ENCODE measurements at places on chromosomes 1 and 21.
A peak's percentile ranks its signal among the peaks of the same experiment; 100 is the strongest.

DNA sequence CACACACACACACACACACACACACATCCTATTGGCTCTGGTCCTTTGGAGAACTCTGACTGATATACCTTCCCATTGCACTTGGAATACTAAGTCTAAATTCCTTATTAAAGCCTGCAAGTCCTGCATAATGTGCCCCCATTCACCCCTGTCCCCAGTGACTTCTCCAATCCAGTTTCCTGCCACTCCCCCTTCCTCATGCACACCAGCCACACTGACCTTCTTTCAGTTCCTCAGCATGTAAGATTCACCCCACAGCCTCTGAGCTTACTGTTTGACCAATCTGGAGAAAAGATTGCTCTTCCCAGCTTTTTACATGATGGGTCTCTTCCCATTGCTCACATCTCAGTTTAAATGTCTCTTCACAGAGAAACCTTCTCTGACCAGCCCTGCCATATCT lies 146.6 kb downstream of the TBX15 start:
- DNase-seq, result no peak

GRCh38 chr1:203133970-203134725 lies 6.6 kb downstream of the ADORA1 start:
- no peak for DNase-seq

DNA sequence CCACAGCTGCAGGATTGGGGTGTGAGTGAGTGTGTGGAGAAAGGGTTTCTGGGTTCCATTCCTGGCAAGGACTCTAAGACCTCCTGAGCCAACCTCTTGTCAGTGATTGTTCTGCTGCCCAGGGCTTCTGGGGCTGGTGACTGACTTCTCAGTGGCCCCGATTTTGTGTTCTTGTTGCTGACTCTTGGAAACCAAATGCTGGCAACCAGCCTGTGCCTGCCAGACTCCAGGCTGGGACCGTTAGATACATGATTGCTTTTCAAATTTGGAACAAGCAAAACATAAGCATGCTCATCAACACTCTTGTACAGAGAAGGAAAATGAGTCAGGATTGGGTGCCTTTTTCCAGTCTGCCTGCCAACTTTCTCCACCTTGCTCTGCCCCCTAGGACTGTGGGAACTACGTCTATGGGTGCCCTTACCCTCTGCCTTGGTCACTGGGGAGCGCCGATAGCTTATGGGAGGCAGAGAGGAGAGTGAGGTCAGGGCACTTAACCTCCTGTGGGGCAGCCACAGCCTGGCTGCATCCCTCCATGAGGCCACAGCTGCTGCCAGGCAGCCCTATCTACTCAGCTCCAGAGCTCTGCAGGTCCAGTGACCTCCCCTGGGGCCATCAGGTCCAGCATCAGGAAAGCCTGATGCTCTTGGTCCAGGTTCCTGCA lies 39.3 kb upstream of the EPS8L3 start:
- DNase-seq, result no peak

- no peak for DNase-seq
These were observed 85.2 kb upstream of the TRABD2B start for GRCh38 chr1:48082271-48082962.

DNA sequence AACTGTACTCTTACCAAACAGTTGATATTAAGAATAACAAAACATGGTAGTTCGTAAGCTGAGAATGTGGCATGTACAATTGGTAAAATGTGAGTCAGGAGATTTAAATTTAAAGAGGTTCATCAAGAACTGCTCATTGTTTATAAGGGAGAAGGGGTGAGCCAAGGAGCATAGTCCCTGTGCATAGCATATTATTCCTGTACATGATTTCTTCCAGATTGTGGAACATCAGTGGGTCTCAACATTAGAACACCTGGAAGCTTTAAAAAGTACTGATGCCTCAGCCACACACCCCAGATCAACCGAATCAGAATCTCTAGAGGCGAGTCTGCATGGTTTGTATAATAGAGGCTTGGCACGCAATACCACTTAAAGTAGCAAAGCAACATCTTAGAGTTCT lies 56.1 kb downstream of the KCTD3 start:
- no peak for DNase-seq

- peak; percentile 62 for DNase-seq
These were observed 29.1 kb upstream of the GRHL3 start for GRCh38 chr1:24289937-24290595.

DNA sequence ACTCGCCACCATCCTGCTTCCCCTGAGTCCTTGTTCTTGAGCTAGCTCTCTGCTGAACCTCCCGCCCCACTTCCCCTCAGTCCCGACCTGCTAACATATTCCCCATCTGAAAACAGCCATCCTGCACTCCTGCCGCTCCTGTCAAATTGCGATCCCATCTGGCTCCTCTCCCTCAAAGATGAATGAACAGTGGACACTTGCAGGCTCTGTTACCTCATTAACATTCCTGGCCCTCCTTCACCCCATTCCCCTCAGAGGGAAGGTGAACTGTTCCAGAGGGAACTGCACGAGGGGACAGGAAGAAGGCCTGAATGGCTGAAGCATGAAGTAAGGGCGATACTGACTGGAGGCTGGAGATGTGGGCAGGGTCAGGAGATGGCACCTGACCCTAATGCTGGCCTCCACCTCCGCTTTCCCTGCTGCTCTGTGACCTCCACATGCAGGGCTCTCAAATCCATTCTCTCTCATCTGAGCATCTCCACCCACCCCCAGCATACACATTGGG lies 7.4 kb upstream of the CELSR2 start:
- no peak for DNase-seq

GRCh38 chr1:116265931-116266863 lies 106.8 kb upstream of the ATP1A1 start:
- no peak for DNase-seq

- DNase-seq, result no peak
These were observed 20.4 kb upstream of the WARS2 start for GRCh38 chr1:119160866-119161265.

DNA sequence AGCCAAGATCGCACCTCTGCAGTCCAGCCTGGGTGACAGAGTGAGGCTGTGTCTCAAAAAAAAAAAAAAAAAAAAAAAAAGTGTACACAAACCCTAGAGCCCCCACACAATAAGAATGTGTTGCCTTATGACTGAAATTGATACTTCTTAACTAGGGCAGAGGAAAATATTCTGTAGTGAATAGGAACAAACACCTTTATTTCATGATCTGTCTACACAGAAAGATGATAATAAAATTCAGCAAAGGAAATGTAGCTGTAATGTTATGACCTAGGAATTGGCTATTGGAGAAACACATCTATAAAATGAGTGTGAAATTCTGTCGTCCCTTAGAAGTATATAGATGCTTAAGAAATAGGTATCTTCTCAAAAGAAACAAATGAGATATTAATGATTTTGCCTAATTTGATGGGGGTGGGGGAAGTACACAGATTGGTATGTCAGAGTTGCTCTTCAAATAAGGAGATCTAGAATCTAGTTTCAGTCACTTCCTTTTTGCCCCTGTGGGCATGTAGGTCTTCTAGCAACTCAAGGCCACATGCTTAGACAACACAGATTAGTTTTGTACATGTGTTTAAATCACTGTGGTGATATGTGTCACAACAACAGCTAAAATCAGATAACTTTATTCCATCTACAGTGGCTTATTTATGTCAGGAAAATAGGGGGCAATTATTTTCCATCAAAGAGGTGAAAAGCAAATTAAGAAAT lies 10.7 kb upstream of the GPR25 start:
- DNase-seq, result no peak

DNA sequence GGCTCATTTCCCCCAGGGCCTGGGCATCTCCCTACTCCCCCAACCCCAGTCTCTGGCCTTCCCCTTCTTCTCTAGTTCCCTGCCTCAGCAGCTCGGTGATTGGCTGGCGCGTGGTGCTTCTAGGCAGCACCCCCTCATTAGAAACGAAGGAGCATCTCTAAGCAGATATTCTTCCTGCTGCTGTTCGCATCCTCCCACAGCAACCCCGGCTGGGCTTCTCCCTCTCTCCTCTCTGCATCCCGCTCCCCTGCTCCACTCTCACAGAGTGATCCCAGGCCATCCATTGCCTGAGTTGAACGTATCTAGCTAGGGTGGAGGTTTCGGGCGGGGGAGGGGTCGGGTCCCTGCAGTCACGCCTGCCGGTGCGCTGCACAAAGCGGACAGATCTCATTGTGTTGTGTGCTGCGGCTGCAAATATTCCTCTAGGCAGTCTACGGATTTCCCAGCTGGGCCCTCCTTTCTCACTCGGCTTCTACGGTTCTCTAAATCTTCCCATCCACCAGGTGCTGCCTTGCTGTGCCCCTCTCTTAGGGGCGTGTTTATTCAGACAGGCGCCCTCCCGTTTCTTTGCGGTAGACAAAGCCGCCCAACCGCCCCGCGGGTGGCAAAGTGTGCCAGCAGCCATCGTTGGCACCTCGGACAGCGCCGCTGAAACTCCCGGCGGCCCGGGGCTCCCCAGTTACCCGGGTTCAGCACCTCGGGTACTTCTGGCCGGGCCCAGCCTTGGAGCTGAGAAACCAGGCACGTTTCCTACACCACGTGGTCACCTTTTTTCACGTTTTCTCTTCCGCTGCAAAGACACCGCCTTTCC lies 2.2 kb downstream of the CACNA1E start:
- DNase-seq, result peak; percentile 70

DNA sequence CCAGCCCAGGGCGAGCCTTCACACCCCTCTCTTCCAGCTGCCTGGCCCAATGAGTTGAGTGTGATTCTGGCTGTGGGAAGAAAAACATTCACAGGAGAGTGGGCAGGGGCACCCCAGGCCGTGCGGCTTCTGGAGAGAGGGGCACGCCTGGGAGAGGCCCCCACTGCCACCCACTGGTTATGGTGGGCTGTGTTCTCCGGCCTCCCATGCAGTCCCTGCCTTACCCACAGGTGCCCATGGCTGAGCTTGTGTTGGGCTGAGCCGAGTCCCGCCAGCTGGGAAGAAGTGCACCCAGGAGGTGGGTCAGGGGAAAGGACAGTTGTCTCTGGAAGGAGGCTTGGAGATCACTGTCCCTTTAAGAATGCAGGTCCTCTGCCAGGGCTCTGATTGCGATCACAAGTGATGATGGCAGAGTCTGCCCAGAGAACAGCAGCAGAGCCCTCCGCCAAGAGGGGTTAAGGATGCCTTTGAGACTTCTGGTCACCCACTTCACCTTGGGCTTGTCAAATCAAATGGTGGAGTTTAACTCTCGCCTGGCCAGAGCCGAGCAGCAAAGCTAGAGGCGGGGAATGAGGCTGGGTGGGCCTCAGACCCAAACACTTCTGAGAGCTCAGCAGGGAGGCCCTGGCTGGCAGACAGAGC lies 124.7 kb upstream of the ARHGEF16 start:
- no peak for DNase-seq

All from nucleus accumbens (tissue), 56 donors.